ENCODE measurements at places on chromosomes 5 and 9.

DNA sequence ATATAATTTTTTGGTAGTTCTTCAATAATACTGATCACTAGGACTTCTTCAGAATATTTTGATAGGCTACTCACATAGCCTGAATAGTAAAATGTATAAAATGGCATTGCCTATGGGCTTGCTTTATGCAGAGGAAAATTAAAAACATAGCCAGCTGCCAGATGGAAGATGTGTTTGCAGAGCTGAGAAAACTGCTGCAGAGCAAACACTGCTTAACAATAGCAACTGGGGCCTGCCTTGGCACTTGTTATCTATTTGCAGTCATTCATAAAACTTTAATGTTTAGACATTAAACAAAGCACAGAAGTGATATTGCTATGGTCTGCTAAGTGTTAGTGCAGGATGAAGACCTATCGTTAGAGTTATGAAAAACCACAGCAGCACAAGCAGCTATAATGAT, 151.5 kb upstream of the SMC2 start:
- no peak for DNase-seq

DNA sequence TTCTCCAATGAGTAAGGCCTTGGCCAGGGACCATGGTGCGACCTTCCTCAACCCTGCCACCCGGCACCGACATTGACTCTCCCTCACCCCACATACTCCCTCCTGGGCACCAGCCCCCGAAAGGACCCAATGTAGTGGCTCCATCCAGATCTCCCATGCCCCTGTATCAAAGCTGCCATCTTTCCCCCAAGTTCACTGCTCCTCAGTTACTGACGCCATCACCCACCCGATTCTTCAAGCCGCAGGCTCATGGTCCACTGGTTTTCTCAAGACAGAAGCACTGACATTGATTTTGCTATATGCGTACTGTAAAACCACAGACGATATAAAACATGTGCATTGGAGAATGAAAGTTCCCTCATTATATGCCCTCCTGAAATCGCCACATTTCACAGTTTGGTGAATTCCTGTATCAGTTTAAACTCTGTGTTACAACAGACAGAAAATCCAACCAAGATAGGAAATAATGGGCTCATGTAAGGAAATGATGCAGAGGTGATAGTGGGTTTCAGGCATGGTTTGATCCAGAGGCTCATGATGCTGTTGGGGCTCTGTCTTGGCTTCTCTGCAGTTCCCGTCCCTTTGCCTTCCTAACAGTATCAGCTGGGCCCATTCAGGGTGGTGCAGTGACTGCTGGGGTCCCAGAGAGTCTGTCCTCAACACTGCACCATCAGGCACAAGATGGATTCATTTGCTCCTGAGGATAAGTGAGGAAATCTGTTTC, 207.3 kb upstream of the IER5L start:
- DNase-seq: no peak

- no peak for DNase-seq
These were observed 105.2 kb upstream of the PRR16 start for GRCh38 chr5:120358949-120359348.

GRCh38 chr5:65563777-65564176, 681 bp downstream of the PPWD1 start:
- peak; percentile 3 for DNase-seq

GRCh38 chr5:96952974-96953730, 17.3 kb downstream of the LNPEP start:
- DNase-seq: no peak

- no peak for DNase-seq
These were observed 25.1 kb downstream of the STK10 start for GRCh38 chr5:172162987-172163343.

- no peak for DNase-seq
These were observed 55.0 kb downstream of the DCP2 start for GRCh38 chr5:113031557-113031956.

- no peak for DNase-seq
These were observed 41.0 kb upstream of the SLC36A1 start for GRCh38 chr5:151406322-151406947.

DNA sequence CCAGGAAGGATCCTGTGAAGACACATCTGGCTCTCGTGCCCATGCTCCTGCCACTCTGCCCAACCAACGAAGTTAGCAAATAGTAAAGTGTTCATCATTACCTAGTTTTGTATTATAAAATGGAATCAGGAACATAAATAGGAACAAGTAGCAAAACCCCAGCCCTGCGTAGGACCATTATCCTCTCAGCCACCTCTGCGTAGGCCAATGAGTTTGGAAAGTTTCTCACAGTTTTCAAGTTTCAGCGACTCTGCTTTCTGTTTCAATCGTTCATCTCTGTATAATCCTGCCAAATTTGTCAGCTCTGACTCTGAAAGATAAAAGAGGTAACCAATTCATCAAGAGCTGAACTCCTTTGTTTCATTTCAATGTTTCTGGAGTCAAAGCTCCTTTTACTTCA, 10.1 kb upstream of the SPATA24 start:
- DNase-seq: no peak

- DNase-seq: no peak
These were observed 132.1 kb downstream of the FOCAD start for GRCh38 chr9:20815923-20816703.

- no peak for DNase-seq
These were observed 677 bp upstream of the MYORG start for GRCh38 chr9:34377404-34377746.

GRCh38 chr5:178115136-178115813, 1.9 kb downstream of the N4BP3 start:
- DNase-seq: no peak

DNA sequence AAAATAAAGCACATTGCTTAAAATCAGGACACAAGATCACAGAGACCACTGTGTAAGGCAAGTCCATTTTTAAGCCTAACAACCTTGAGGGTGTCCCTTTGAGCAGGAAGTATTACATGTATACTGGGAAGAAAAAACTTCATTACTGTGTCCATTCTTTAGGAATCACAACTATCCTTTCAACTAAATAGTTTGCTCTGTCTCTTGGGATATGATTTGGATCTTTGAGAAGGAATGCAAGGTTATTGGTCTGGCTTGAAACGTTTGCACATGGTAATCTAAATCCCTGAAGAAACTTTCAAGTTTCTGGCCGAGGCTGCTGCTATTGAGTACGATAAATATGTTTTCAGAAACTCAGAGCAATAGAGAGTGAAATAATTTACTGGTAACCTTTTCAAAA, 923.0 kb upstream of the SEMA6A start:
- DNase-seq: no peak

DNA sequence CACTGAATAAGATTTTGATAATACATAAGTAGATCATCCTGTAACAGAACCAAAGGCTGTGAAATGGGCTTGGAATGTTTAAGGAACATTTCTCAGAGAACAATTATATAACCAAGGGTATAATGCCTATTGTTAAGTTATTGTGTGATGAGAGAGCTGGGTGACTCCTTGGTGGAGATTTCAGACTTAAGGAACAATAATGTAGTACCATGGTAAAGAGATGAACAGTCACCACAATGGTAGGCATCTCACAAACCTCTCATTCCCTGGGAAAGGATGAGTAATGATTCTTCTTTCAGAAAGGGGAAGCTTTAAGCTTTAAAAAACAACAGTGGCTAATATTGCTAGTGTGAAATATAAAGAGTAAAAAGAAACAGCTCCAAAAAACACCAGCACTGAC, 147.4 kb downstream of the TRIM36 start:
- no peak for DNase-seq

GRCh38 chr9:119026120-119026519, 343.1 kb downstream of the BRINP1 start:
- DNase-seq: no peak

DNA sequence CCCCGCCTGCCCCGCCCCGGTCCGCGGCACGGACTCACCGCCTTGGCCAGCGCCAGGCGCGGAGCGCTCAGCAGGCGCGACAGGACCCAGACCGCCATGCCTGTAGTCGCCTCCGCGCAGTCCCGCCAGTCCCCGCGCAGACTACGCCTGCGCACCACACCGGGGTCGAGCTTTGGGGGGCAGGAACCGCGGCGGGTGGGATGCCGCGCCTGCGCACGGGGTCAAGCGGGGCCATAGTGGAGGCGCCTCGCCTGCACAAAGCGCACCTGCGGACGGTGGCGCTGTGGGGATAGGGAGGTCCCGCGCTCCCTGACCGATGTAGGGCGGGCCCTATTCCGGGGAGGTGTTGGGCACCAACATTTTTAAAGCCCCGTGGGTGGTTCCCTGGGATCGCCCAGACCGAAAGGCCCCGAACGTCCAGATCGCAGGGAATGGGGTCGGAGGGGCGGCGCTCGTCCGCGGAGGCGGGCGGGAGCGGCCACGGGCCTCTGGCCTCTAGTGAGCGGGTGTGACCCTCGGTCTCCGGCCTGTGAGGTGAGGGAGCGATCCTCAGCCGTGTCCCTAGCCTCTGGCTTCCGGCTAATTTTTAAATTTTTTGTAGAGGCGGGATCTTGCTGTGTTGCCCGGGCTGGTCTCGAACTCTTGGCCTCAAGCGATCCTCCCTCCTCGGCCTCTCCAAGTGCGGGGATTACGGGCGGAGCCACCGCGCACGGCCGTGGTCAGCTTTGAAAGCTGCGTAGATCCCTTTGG, 70.8 kb upstream of the LPCAT1 start:
- DNase-seq: peak; percentile 79

GRCh38 chr5:156913719-156914370, 49.2 kb downstream of the TIMD4 start:
- DNase-seq: peak; percentile 61

GRCh38 chr9:35060548-35061207, 11.7 kb downstream of the VCP start:
- no peak for DNase-seq

DNA sequence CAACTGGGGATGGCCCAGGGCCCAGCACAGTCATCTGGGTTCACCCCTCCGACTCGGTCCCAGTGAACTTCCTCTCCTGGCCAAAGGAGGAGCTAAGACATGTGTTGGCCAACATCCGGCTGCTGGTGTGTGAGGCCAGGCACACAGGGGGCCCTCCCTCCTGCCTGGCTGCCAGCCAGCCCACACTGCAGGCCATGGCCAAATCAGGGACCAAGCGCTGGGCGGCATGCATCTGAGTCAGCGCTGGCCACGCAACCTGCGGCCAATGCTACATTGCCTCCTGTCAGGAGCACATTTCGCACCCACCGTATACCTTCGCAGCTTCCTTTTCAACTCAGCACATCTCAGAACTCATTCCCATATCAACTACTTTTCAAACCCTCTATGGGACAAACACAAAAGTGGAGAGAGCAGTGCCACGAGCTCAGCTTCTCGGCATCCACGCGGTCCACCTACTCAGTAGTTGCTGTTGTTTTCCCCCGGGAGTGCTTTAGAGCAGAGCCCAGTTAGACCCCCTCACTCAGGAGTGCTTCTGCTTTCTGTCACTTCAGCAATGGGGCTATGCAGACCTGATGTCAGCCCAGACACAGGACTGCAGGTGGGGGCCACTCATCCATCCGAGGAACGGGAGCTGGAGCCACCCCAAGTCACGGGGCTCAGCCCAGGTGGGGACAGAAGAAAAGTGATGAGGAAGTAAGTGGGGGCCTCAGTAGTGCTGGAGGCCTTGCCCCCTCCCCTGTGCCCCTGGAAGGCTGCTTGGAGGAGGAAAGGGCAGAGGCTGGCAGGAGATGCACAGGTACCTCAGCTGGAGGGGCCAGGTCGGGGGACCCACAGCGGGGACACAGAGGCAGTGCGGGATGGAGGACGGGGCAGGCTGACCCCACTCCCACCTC, 13.9 kb downstream of the NINJ1 start:
- peak; percentile 37 for DNase-seq

GRCh38 chr5:63247651-63248050, 669.0 kb downstream of the LRRC70 start:
- DNase-seq: no peak

Measured in CD4-positive, alpha-beta T cell treated with Interleukin-17A for 4 hours (primary cell).